ENCODE measurements at places on chromosomes 11 and 22. TPM values are rescaled to one million over a fixed set of nuclear protein-coding genes. Genes with fewer than 3 reads are reported as not detected.
A peak's percentile ranks its signal among the peaks of the same experiment; 100 is the strongest.

DNA sequence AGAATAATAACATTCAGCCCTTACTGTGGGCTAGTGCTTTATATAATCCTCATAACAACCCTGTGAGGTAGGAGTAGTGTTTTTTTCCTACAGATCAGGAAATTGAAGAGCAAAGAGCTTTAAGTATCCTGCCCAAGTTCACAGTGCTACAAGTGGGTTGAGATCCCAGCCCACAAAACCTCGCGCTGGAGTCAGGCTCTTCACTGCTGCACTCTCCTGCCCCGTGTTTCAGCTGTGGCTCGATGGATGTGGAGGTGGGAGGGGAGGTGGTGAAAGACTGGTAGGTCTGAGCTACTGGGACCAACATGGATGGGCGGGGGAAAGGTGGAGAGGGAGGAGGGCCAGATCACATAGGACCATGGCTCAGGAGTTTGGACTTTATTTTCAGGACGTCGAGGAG, 6.1 kb downstream of the ZNF408 start:
- H3K27ac ChIP-seq: no peak overlapping the region
- peaks cover 13% of the 10 kb centered on the region for H3K4me1 ChIP-seq
- no peak overlapping the region for H3K4me3 ChIP-seq
- no peaks in the 10 kb centered on the region for H3K27me3 ChIP-seq

DNA sequence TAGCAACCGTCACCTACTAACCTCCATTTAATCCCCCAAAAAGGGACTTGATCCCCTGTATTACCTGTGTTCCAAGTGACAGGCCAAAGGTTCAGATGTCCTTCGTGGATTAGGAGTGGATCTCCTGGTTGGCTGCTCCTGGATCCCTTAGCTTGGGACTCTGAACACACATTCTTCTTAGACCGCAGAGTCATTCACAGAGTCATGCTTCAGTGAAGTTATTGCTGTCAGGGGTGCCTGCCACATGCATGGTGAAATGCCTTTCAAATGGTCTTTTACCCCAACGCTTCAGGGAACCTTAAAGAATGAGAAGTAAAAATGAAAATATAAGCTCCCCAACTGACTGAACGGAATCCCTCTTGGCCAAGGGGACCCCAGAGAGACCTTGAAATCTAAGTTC, 49.1 kb downstream of the ADAMTS8 start:
- no peaks in the 10 kb centered on the region for H3K4me1 ChIP-seq
- H3K27ac ChIP-seq: no peak overlapping the region
- DNase-seq: no peak

Gene UQCR10
- total RNA-seq: 121 TPM

Gene VSTM5
- total RNA-seq: not detected

Gene CALCA
- not detected for total RNA-seq

Gene HMGXB4
- total RNA-seq: 35.4 TPM

DNA sequence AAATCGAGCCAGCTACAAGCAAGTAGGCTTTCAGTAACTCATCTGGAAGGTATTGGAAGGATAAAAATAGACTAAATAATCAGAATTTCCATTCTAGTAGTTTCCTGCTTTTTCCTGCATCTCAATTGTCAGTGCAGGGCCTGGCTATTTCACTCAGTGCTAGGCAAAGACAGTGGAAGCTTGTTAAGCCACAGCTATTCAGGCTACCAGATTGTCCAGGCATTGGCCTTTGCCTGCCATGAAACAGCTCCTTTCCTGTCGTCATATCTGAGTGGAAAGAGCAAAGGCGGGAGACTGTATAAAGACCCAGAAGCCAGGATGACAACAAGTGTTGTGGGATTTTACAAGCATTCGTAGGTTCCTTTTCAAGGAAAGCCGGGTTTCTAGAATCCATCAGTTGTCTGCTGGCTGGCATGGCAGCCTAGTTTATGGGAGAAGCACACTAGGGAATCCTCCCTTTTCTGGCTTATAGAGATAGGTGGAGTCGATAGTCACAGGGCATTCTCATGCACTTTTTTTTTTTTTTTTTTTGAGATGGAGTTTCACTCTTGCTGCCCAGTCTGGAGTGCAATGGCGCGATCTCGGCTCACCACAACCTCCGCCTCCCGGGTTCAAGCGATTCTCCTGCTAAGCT, 2.0 kb upstream of the TNRC6B start:
- no peak for DNase-seq
- peaks cover 36% of the 10 kb centered on the region for H3K4me1 ChIP-seq
- H3K36me3 ChIP-seq: no peaks in the 10 kb centered on the region
- H3K27me3 ChIP-seq: no peaks in the 10 kb centered on the region
- H3K27ac ChIP-seq: peak overlapping the region; percentile 52
- no peak overlapping the region for H3K4me3 ChIP-seq

DNA sequence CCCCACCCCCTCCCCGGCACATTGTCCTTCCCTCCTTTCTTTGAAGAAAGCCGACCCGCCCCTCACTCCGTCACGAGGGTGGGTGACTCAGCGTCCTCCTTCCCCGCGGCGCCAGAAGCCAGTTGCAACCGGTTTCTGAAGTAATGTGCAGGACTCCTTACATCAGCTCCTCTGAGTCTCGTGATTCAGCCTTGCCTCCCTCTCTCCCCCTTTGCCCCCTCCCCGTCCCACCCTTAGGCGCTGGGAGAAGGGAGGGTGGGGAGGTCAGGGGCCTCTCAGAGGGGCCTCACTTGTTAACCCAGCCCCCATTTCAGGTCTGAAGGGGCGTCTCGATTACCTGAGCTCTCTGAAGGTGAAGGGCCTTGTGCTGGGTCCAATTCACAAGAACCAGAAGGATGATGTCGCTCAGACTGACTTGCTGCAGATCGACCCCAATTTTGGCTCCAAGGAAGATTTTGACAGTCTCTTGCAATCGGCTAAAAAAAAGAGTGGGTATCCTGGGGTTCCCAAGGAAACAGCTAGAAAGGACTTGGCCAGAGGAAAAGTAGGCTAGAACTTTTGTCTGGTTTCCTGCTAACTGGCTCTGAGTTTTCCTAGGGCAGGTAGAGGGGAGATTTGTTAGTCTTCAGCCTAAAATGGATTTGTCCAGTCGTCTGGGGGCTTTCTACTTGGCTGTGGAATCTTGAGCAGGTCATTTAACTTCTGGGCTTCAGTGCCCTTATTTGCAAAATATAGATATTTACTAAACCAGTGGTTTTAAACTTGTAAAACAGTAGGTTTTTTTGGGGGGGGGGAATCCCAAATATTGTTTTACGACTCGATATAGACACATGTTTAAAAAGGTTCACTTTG, 1.1 kb downstream of the SLC3A2 start:
- H3K4me1 ChIP-seq: peaks cover 39% of the 10 kb centered on the region
- peak overlapping the region; percentile 99 for H3K4me3 ChIP-seq
- H3K27ac ChIP-seq: peak overlapping the region; percentile 99
